ENCODE measurements at places on chromosomes 2 and 18.
A peak's percentile ranks its signal among the peaks of the same experiment; 100 is the strongest.

GRCh38 chr18:56273541-56274219 lies 364.7 kb downstream of the TXNL1 start:
- no peak overlapping the region for H3K4me3 ChIP-seq
- no peaks in the 10 kb centered on the region for H3K4me1 ChIP-seq
- DNase-seq, result no peak
- H3K27me3 ChIP-seq, result no peaks in the 10 kb centered on the region
- H3K36me3 ChIP-seq, result no peaks in the 10 kb centered on the region

DNA sequence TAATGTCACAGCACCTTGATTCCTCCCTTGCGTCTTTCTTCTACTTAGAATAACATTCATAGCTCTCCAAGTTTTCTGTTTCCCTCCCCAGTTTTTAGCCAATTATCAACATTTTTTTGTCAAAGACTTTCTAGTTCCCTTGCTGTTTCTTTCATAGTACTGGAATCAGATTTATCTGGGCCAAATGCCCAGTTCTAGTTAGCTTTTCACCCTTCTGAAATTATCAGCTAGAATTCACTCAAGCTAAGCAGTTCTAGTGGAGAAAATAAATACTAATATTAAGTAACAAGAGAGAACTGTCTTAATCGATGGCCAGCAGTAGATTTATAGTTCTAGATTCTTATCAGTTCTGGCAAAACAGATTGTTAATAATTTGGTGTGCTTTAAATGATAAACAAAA lies 36.2 kb downstream of the EFEMP1 start:
- H3K4me3 ChIP-seq, result no peak overlapping the region
- H3K27ac ChIP-seq, result no peak overlapping the region
- no peaks in the 10 kb centered on the region for H3K27me3 ChIP-seq
- no peaks in the 10 kb centered on the region for H3K36me3 ChIP-seq
- no peaks in the 10 kb centered on the region for H3K4me1 ChIP-seq

GRCh38 chr2:182585001-182585400 lies 131.1 kb upstream of the DNAJC10 start:
- no peak for DNase-seq
- no peaks in the 10 kb centered on the region for H3K36me3 ChIP-seq
- no peaks in the 10 kb centered on the region for H3K4me1 ChIP-seq
- H3K27me3 ChIP-seq, result no peaks in the 10 kb centered on the region

- H3K4me1 ChIP-seq, result no peaks in the 10 kb centered on the region
- H3K27me3 ChIP-seq, result no peaks in the 10 kb centered on the region
- DNase-seq, result no peak
Measured at GRCh38 chr2:163474319-163474744, 261.5 kb downstream of the FIGN start.

DNA sequence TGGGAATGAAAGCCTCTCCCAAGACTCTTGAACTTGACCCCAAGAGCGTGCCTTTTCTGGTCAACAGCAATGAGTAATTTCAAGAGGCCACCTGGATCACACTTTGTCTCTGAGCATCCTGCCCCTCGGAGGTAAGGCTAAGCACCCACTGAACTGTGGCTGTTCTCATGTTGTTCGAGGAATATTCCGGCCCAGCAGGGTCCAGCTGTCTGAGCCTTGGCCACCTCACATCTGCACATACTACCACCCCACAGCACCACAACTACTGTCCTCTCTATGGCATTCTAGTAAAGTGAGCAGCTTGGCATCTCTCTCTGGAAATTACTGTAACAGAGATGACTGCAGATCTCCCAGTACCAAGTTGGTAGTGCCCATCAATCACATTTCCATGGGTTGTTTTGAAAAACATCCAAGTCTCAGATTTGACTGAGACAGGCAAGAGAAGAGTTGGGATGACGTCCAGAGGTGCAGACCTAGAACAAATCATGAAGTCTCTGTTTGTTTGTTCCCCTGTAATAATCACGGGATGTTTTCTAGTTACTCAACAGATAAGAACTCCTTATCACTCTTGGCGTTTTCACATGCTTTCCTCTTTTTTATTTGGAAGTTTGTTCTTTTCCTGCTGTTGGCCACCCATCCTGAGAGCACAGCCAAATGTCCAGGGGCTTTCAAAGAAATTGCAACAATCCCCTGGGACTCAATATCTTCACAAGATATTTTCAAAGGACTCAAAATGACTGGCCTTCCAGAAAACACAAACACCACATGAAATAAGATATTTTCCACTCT lies 336.0 kb upstream of the TNP1 start:
- H3K27ac ChIP-seq, result no peak overlapping the region
- no peak overlapping the region for H3K4me3 ChIP-seq
- peaks cover 3% of the 10 kb centered on the region for H3K27me3 ChIP-seq
- DNase-seq, result no peak

DNA sequence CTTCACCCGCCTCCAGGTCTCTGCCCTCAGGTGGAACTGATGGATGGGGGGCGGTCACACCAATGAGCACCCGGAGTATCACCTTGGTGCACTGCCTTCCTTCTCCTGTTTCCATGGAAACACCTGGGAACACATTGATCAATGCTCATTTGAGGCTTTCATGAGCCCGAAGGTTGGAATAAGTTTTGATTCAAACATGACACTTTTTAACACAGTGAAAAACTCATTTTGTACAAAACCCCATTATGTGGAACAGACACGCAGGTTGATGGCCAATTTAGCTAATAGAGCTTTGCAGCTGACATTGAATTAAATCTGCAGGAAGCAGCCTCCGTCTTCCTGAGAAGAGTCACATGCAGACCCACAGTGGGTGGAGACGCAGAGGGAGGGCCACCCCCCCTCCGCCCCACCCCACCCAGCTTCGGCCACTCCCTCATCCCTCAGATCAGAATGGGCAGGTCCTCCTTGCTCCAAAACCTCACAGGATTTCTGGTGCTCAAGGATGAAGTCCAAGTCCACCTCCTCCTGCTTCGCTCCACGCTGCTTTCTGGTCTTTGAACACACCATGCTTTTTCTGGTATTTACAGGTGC lies 96.0 kb upstream of the MYCN start:
- no peaks in the 10 kb centered on the region for H3K4me1 ChIP-seq
- no peak overlapping the region for H3K4me3 ChIP-seq

- H3K36me3 ChIP-seq, result no peaks in the 10 kb centered on the region
- H3K27me3 ChIP-seq, result peaks cover 7% of the 10 kb centered on the region
- H3K4me3 ChIP-seq, result no peak overlapping the region
- H3K4me1 ChIP-seq, result no peaks in the 10 kb centered on the region
- no peak overlapping the region for H3K27ac ChIP-seq
- DNase-seq, result no peak
Measured at GRCh38 chr2:165566008-165566407, 96.5 kb downstream of the CSRNP3 start.

- peaks cover 3% of the 10 kb centered on the region for H3K27me3 ChIP-seq
- no peaks in the 10 kb centered on the region for H3K4me1 ChIP-seq
- DNase-seq, result no peak
- no peak overlapping the region for H3K27ac ChIP-seq
Measured at GRCh38 chr18:275486-275885, 7.6 kb upstream of the THOC1 start.

GRCh38 chr2:233821709-233822100 lies 32.6 kb downstream of the HJURP start:
- H3K4me3 ChIP-seq, result no peak overlapping the region
- H3K4me1 ChIP-seq, result no peaks in the 10 kb centered on the region

DNA sequence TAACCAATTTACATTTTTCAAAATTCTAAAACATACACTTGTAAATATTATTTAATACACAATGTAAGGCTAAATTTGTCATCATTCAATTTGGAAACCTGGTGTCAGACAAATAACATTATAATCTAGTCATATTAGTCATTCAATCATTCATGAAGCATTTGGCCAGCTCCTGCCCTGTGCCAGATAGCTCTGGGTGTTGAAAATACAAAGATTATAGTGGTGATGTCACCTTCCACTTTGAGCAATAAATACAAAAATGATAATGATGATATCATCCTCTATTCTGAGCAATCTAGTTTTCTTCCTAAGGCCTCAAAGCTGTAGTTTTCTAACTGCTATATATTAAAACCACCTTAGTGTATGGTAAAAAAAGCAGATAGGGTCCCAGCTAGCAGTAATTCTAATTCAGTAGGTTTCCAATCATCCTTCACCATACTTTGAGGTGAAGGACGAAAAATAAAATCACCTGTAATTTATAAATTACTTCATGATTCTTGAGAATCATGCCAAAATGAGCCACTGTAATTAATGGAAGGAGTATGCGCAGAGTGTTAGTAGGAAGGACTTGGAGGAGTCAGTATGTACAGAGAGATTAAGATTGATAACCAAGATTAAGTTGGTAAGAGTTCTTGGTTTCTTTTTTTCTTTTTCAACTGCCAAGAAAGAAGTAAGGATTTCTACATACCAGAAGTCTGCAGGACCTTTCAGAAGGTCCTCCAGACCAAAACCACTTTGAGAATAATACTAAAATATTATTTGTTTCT lies 23.2 kb downstream of the MEMO1 start:
- no peak overlapping the region for H3K4me3 ChIP-seq
- no peaks in the 10 kb centered on the region for H3K27me3 ChIP-seq
- peaks cover 34% of the 10 kb centered on the region for H3K36me3 ChIP-seq
- no peak for DNase-seq
- peak overlapping the region; percentile 72 for H3K27ac ChIP-seq
- H3K4me1 ChIP-seq, result peaks cover 41% of the 10 kb centered on the region

GRCh38 chr2:25989154-25989553 lies 6.9 kb upstream of the KIF3C start:
- DNase-seq, result no peak
- H3K27me3 ChIP-seq, result no peaks in the 10 kb centered on the region
- H3K36me3 ChIP-seq, result no peaks in the 10 kb centered on the region
- peaks cover 11% of the 10 kb centered on the region for H3K4me1 ChIP-seq

DNA sequence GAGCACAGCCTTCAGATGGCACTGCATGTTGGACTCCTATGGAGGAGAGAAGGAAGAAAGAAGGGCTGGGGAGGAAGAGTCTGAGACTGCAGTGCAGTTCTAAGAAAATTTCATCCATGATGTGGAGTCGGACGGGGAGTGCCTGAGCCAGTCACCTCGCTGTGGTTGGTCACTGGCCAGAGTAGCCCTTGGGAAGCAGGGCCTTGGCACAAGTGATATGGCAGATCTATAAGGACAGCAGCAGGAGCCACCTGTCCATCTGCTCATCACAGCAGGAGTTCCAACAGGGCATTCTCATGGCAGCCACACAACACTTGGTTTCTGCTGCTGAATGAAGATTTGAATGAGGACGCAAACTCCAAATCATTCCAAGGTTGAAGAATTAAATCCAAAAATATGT lies 314.8 kb downstream of the CYP26B1 start:
- no peaks in the 10 kb centered on the region for H3K4me1 ChIP-seq
- H3K36me3 ChIP-seq, result no peaks in the 10 kb centered on the region
- no peak for DNase-seq
- no peak overlapping the region for H3K4me3 ChIP-seq
- H3K27ac ChIP-seq, result no peak overlapping the region

GRCh38 chr18:54250846-54251261 lies 18.5 kb upstream of the POLI start:
- H3K4me3 ChIP-seq, result no peak overlapping the region
- H3K4me1 ChIP-seq, result peaks cover 33% of the 10 kb centered on the region
- no peak for DNase-seq
- no peaks in the 10 kb centered on the region for H3K27me3 ChIP-seq
- H3K36me3 ChIP-seq, result no peaks in the 10 kb centered on the region

GRCh38 chr2:194616334-194616733 lies 1040.7 kb upstream of the SLC39A10 start:
- DNase-seq, result no peak
- H3K4me3 ChIP-seq, result no peak overlapping the region
- no peaks in the 10 kb centered on the region for H3K4me1 ChIP-seq
- no peaks in the 10 kb centered on the region for H3K27me3 ChIP-seq

DNA sequence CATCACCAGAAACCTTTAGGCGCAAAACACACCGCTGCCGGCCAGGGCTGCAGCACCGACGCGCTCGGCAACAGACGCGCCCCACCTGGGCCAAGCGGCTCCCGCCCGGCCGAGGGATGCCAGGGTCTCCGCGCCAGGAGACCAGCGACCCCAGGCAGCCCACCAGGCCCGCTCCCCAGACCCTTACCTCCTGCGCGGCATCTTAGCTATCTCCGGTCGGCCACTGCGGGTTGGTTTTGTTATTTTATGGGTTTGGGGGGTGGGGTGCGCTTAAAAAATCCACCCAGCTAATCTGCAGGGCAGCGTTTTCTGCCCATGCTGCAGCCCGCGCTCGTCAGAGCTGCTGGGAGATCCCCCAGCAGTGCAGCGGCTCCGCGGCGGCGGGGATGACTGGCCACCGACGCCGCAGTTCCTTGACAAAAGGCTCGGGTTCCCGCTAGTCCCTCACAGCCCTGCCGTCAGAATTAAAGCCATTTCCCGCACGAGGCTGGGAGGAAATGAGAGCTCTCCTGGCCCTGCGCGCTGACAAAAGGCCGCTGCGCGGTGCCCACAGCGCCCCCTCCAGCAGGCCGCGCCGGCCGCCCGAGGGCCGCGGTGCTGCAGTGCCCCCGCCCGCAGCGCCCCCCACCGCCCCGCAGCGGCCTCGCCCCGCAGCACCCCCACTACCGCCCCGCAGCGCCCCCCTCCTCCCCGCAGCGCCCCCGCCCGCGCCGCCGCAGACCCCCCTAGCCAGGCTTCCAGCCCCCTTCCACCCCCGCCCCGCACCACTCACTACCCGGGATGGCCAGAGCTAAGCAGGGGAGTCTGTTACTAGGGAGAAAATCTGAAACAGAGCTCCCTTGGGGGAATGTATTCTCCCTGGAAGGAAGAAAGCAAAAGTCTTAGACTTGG lies at the start of gene ADD2:
ADD2 (minus strand) TSS at position 502 of the 891 bp plus-strand sequence. CDS start 61,792 bp downstream, outside the sequence.
- H3K4me1 ChIP-seq, result peaks cover 20% of the 10 kb centered on the region
- no peaks in the 10 kb centered on the region for H3K36me3 ChIP-seq
- H3K4me3 ChIP-seq, result peak within 1 kb of the TSS; percentile 81
- H3K27me3 ChIP-seq, result peaks cover 61% of the 10 kb centered on the region
- H3K27ac ChIP-seq, result no peak within 1 kb of the TSS
- DNase-seq, result peak; percentile 69

- no peak overlapping the region for H3K27ac ChIP-seq
- DNase-seq, result no peak
- H3K4me3 ChIP-seq, result no peak overlapping the region
- H3K36me3 ChIP-seq, result peaks cover 69% of the 10 kb centered on the region
Measured at GRCh38 chr18:12849548-12849947, 34.5 kb downstream of the PTPN2 start.

DNA sequence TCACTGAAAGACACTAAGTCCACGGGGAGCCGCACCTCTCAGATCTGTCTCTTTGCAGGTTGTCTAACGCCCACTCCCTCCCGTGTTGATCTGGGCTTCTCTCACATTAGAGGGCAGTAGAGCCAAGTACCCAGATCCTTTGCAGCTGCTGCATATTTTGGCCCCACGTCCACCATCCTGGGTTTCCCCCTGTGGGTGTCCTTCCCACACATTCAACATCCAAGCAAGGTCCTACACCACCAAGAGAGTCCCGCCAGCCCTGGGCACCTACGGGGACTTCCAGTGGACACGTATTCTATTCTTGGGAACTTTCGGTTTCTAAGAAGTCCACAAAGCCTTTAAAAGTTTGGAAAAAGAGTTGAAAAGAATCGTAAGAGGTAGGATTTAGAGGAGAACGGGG lies 116.6 kb downstream of the ATL2 start:
- peaks cover 23% of the 10 kb centered on the region for H3K27me3 ChIP-seq
- H3K36me3 ChIP-seq, result no peaks in the 10 kb centered on the region
- H3K4me1 ChIP-seq, result peaks cover 41% of the 10 kb centered on the region
- DNase-seq, result peak; percentile 46
- peak overlapping the region; percentile 59 for H3K4me3 ChIP-seq
